ENCODE measurements at places on chromosomes 16 and 17. TPM values are rescaled to one million over a fixed set of nuclear protein-coding genes. Genes with fewer than 3 reads are reported as not detected.

The ITGAX gene
- 2.2 TPM for total RNA-seq

The ARL5C gene
- total RNA-seq, result 0.37 TPM

DNA sequence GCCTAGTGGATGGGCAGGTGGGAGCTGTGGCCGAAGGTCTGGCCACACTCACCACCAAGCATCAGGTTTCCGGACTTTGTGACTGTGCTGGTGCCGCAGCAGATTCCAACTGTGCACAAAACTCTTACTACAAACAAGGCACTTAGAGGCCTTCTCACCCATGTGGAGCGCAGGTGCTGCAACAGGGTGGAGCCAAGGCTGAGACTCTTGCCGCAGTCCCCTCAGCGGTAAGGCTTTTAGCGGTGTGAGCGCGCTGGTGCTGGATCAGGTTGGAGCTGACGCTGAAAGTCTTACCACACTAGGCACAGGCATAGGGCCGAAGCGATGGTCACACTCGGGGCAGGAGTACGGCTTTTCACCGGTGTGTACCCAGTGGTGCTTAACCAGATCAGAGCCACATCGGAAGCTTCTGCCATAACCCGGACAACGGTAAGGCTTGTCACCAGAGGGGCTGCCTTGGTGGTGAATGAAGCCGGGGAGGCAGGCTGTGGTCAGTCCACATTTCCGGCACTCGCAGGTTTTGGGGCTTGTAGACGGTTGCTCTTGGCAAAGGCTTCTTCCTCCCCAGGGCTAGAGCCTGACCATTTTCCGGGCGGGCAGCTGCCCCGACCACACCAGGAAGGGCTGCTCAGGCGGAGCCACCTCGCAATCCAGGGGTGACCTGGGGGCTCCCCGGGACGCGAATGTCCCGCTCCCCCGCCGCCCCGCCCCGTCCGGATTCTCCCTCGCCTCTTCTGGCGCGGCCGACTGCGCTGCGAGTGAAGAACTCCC, 1.0 kb upstream of the ARMC5 start:
- no peak for DNase-seq

The RRAD gene
- 7.0 TPM for total RNA-seq

- peak; percentile 29 for DNase-seq
Observed at GRCh38 chr16:31529108-31529936, 1.6 kb downstream of the AHSP start.

- DNase-seq, result peak; percentile 76
Observed at GRCh38 chr17:77734371-77735080, 224.0 kb upstream of the TNRC6C start.

DNA sequence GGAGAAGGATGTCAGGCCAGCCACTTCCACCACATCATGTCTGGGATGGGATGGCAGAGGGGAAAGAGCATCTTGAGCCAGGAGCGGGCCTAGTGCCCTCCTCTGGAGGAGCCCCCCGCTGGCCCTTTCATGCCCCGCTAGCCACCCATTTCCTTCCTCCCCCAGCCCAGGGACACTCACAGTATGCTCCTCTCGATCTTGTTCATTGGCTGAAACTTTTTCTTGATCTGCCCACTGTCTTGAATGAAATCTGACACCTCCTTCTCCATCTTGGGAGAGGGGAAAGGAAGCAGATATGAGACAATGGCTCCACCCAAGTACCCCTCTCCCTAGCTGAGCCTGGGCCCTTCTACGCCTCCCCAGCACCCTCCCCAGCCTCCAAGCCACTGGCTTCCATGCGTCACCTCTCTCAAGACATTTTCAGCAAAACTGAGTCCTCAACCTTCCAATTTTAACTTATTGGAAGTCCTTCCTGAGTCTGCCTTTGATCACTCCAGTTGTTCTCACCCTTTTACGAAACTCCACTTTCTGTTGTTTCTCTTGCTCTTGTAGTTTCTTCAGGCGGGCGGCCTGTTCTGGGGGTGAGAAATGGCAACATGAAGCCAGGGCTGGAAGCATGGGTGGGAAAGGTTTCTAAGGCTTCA, 7.2 kb downstream of the SPAG7 start:
- DNase-seq, result no peak

Measured in urinary bladder (tissue), 4 donors.